ENCODE measurements at places on chromosomes 16 and 17.

- DNase-seq: peak; percentile 82
- H3K27me3 ChIP-seq: no peaks in the 10 kb centered on the region
- H3K27ac ChIP-seq: peak overlapping the region; percentile 88
- H3K4me1 ChIP-seq: peaks cover 77% of the 10 kb centered on the region
- H3K4me3 ChIP-seq: peak overlapping the region; percentile 99
- H3K36me3 ChIP-seq: peaks cover 17% of the 10 kb centered on the region
Measured at GRCh38 chr17:77449908-77450741, 309.4 kb downstream of the SEC14L1 start.

DNA sequence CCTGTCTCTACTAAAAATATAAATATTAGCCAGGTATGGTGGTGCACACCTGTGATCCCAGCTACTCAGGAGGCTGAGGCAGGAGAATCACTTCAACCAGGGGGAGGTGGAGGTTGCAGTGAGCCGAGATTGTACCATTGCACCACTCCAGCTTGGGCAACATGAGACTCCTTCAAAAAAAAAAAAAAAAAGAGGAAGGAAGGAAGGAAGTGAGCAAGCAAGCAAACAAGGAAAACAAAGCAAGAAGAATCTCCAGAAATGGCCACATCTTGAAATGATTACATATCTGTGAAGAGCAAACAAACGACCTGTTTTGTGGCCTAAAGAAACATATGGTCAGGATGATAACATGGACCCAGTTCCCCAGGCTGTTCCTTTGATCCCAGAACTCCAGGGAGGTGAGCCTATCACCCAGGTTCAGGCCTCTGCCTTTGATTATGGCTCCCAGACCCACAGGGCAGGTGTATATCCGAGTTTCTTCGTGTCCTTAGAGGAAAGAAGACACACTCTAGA is 8.9 kb downstream of the ACOX1 start:
- peaks cover 5% of the 10 kb centered on the region for H3K36me3 ChIP-seq
- no peak for DNase-seq
- no peaks in the 10 kb centered on the region for H3K4me1 ChIP-seq
- H3K4me3 ChIP-seq: no peak overlapping the region

DNA sequence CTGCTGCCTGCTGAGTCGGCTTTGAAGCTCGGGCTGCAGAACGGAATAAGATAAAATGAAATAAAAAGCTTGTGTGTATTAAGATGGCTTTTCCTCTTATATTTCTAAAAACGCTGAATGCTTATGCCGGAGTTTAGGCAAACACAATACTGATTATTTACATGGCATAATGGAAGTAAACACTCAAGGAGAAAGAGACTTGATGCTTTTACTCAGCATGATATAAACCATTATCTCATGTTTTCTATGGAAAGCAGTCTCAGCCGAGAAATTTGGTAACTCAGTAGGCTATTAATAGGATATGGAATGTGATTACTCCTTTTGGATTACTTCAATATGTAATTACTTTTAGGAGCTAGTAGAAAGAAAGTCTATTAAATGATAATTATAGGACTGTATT is 153.3 kb downstream of the CDH11 start:
- H3K4me1 ChIP-seq: no peaks in the 10 kb centered on the region
- H3K27ac ChIP-seq: no peak overlapping the region
- no peaks in the 10 kb centered on the region for H3K36me3 ChIP-seq

GRCh38 chr17:62566996-62567578 is 60.4 kb upstream of the MRC2 start:
- no peaks in the 10 kb centered on the region for H3K27me3 ChIP-seq
- peaks cover 29% of the 10 kb centered on the region for H3K36me3 ChIP-seq
- no peak overlapping the region for H3K27ac ChIP-seq
- peaks cover 23% of the 10 kb centered on the region for H3K4me1 ChIP-seq
